Activated CD4-positive, alpha-beta T cell treated with anti-CD3 and anti-CD28 coated beads, Interleukin-2, amount 50 U/mL, for 4 hours (primary cell): ENCODE measurements at places on chromosomes 5 and 9.

- DNase-seq, result no peak
Observed at GRCh38 chr9:132114102-132114707, 34.5 kb upstream of the MED27 start.

DNA sequence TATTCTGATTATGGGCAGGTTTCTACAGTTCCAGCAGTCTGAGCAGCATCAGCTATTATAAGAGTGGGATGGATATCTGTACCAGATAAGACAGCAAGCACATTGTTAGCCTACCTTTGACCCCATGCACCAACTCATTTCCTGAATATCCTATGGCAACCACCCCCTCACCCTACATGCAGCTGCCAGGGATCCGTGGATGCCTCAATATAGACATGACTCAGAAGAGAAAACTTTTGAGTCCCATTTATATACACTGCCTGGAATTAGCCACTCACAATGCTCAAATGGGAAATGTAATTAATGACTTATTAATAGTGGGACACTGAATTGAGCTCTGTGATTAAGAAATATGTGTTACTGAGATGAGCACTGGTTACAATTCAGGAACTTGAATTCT is 124.4 kb downstream of the SSBP2 start:
- DNase-seq, result no peak

GRCh38 chr9:69145144-69145715 is 28.8 kb upstream of the TJP2 start:
- no peak for DNase-seq

- DNase-seq, result no peak
Observed at GRCh38 chr5:83493644-83494043, 22.1 kb downstream of the VCAN start.

DNA sequence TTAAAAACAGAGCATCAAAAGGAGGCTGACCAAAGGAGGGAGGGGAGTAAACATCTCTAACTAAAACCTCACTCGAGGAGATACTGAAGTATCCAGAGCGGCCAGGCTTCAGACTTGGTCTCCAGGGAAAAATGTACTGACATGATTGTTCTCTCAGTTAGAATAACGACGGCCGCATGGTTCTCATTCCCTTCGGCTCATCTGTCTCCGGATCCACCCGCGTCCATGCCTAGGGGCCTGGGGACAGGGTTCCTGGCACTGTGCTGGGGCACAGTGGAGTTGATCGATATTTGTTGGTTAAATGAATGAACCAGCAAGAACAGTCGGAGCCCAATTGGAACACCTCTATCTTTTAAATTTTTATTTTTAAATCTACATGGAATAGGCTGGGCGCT is 167.1 kb upstream of the PHYKPL start:
- DNase-seq, result no peak

GRCh38 chr9:71271602-71272001 is 150.2 kb upstream of the TRPM3 start:
- no peak for DNase-seq

- no peak for DNase-seq
Observed at GRCh38 chr5:104295991-104296390, 733.4 kb upstream of the NUDT12 start.

GRCh38 chr5:166353580-166353979 is 1937.9 kb upstream of the WWC1 start:
- no peak for DNase-seq

DNA sequence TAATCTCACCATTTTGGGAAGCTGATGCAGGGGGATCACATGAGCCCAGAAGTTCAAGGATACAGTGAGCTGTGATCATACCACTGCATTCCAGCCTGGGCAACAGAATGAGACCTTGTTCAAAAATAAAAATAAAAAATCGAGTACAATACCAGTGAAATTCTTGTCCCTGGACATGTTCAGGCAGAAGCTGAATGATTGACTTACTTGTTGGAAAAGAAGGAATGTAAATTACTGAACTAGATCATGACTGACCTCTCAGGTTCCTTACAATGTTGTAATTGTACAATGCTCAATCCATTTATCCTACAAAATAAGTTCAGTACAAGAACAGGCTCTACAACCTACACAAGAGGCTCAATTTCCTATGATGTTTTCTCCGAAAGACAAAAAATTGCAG is 1010.4 kb downstream of the TLE1 start:
- no peak for DNase-seq

DNA sequence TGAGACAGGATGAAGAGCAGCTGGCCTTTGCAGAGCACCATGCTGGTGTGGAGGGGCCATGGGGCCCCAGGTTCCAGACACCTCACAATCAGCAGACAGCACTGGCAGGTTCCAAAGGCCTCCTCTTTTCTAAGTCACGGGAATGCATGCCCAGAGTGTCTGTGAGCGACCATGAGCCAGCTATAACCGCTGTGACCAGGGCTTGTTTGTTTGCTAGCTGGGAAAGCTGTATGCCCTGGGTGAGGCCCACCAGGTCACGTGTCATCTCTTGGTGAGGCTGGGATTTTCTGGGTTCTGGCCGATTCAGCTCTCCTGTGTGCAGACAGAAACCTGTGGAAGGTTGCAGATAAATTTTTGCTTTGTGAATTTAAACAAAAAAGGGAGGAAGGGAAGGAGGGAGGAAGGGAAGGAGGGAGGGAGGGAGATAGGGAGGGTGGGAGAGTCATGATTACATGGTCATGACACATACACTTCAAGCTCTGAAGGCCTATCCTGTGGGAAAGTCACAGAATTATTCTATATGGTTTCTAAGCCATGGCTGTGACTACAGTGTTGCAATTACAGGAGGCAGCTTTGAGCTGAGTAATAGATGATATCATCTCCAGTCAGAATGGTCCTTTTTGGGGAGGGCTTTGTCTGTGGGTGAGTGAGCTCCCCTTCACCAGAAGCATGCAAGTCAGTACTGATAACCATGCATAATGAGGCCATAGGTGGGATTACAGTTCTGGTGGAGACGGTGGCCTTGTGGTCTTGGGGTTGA is 37.2 kb downstream of the PAPPA start:
- no peak for DNase-seq

DNA sequence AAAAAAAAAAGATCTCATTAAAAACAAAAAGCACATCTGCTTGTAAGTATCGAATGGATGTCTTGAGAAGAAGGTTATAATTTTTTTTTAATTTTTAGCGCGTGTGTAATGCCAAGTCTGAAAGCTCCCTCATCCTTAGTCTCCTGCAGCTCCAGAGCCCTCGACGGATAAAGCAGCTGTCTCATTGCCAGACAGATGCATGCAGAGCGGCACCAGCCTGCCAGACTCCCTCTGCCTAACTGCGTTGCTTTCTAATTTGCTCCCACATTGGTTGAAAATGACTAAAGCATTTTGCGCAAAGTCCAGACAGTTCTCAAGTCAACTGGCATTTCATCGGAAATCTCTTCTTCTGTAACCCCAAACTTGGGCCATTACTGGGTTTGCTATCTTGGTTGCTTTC is 29.4 kb downstream of the OLFM1 start:
- no peak for DNase-seq

DNA sequence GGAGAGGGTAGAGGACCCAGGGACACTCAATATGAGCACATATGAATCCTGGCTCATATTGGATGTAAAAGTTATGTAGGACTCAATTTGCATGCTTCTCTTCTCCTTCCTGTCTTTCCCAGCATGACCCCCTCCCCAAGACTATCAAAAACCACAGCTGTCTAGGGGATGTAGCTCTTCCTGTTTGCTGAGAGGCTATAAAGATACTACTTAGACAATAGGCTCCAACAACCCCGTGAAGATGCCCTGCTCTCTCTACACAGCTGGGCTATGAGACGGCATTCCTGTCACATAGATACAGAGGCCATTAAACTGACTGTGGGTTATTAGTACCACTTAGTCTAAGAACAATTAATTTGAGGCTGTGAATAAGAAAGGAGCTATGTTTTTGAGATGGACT is 56.5 kb upstream of the PCSK1 start:
- no peak for DNase-seq

DNA sequence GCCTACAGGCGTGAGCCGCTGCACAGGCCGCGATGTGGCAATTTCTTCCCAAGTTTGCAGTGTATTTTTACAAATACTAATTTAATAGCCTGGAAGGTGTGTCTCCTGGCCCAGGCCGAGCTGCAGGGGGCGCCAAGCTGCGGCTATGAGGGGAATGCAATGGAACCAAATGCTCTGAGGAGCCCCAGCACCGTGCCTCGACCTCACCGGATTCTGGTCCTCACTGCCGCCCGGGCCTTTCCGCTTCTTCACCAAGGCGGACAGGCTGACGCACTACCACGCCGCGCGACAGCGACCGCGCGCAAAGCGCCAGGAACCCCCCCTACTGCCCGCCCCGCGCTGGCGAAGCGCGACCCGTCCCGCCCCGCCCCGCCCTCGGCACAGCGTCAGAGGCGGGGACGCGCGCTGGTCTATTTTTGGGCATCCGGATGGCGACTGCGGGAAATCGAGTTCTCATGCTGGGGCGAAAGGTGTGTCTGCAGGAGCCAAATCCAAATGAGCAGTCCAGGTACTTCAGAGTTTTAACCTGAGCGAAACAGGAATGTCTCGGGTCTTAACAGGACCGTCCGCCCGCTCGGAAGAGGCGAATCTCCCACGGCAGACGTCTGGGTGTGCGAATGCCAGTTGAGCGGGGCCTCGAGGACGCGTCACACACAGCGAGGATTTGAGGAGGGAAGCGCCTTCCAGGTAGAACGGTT is 31.7 kb upstream of the PRXL2C start:
- peak; percentile 68 for DNase-seq

- DNase-seq, result no peak
Observed at GRCh38 chr5:56664025-56664424, 151.3 kb upstream of the MAP3K1 start.

DNA sequence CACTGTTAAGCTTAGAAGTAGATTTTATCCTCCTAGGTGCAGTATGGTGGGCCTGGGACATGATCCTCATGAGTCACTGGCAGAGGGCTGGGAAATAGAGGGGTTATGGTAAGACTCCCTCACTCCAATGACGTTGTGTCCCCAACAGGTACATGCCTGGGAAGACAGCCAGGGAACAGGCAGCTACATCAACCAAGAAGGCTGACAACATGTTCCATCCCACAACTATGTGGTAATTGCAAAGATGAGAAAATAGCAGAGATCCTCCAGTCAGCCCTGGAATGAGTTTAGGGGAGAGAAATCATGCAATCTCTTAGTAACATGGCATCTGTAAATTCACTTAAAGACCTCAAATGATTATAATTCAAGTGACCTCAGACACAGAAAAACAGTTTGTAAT is 114.4 kb upstream of the LIFR start:
- no peak for DNase-seq

- DNase-seq, result no peak
Observed at GRCh38 chr5:962801-963200, 45.8 kb upstream of the NKD2 start.

DNA sequence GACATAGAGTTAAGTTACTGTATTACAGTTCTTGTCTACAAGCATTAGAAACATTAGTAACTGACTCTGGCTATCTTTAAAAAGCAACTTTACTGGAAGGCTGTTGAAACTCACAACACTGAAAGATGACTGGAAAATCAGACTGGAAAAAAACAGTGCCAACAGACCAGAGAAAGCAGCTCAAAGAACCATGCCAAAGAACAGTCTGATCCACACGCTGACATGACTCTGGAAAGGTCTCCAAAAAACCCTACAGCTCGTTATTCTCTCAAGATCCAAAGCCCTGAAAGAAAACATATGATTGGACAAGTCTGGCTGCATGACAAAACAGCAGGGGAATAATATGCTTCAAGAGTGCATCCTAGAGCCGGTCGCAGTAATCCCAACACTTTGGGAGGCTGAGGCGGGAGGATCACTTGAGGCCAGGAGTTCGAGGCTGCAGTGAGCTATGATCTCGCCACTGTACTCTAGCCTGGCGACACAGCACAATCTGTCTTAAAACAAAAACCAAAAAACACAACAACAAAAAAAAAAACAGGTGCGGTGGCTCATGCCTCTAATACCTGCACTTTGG is 5.6 kb downstream of the GOLPH3 start:
- DNase-seq, result no peak

DNA sequence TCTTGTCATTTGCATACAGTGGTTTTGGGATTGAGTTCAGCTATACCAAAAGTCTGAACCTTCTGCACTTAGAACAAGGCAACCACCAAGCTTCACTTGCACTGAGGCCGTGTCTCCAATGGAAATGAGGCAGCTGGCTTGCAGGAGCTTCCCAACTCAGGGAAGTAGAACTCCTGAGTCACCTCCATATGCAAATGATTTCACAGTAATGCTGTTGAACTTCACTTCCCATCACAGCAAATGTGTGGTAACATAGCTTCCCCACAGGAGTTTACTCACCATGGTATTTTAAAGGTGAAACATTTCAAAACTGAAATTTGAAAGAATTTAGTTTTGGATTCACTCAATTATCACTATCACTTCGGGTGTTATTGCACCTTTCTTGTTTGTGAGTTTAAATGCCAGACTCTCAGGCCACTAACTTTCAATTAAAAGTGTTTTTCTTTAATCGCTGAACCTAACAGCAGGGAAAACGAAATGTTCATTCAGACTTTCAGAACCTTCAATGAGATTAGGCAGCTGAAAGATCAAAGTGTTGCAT is 9.0 kb downstream of the CD274 start:
- no peak for DNase-seq

GRCh38 chr9:20683351-20684034 is 566 bp upstream of the FOCAD start:
- DNase-seq, result peak; percentile 52

DNA sequence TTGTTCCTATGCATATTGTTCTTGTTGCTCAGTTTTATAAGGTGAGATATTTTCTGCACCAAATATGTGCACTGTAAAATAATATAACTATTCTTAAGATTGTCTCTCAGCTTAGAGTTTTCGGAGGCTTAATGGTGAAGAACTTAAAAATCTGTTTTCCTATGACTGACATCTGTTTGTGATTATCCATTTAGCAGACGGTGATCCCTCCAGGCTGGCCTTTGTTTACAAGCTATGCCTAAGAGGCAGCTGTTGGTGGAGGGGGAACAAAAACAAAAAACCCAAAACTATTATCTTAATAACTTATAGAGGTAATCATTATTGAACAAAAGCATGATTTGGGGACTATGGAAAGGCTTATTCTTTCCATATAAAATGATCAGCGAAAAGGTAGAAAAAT is 658 bp downstream of the PDCD1LG2 start:
- no peak for DNase-seq

DNA sequence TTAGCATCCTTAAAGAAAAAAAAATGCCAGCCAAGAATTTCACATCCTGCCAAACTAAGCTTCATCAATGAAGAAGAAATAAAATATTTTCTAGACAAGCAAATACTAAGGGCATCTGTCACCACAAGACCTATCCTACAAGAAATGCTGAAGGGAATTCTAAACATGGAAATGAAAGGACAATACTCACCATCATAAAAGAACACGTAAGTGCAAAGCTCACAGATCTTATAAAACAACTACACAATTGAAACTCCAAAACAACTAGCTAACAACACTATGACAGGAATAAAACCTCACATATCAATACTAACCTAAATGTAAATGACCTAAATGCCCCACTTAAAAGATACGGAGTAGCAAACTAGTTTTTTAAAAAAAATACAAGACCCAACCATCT is 71.4 kb downstream of the TTC39B start:
- DNase-seq, result no peak
